ENCODE measurements at places on chromosomes 4 and X.

DNA sequence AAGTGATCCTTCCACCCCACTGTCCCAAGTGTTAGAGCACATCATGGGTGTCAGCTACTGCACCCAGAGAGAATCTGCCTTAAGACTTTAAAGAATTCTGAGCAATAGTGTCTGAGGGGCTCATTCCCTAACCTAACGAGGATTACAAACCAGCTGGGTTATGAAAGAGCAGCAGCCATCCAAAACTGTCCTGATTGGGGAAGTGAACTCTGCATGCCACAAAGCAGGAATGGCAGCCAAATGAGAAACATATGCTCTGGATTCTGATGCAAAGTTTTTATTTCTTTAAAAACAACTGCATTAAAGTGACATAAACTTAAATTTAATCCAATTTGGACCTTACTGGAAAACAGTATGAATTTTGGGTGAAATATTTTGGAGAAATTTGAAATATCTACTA is 103.2 kb downstream of the ANXA3 start:
- DNase-seq = no peak

DNA sequence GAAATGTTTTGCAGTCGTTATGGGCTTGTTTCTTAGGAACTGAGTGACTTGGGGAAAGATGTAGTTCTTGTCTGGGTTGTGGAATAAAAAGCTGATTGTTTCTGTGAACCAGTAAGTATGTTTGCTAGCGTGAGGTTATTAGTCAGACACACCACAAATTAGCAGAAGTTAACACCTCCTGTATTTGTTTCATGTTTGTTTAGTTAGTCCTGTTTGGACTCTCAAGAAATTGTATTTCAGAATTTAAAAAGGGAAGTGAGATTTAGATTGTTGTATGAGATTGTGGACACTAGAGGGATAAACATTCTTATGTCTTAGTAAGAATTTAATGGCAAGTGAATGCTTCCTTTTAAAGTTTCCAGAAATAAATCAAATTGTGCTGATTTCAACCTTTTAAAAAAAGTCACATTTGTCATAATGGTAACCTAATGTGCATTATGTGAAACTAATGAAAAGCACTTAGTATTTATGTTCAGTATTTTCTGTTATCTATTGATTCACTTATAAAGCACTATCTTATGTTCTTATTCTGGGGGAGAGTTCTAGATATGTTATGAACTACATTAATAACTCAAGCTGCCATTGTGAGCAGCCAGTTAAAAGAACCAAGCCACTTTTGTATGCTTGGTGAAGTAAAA is 25.6 kb downstream of the ATP10D start:
- DNase-seq = no peak

DNA sequence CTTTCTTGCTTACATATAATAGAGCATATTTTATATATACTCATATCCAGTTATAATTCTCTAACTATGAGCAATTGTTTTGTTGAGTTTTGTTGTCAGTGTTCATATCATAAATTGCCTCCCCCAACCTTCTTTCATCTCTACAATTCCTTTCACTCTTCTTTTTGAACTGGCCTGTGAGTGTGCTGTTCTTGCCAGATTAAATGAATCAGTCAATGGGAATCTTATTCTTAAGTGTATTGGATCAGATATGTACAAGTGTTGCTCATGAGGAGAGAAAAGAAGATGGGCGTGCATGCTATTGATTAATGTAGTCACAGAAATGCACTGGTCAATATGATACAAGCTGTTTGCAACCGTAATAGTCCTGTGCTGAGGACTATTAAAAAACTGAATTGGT is 728.1 kb upstream of the MAGEB2 start:
- no peak for DNase-seq

GRCh38 chr4:173272996-173273395 is 61.2 kb downstream of the HMGB2 start:
- DNase-seq = no peak

DNA sequence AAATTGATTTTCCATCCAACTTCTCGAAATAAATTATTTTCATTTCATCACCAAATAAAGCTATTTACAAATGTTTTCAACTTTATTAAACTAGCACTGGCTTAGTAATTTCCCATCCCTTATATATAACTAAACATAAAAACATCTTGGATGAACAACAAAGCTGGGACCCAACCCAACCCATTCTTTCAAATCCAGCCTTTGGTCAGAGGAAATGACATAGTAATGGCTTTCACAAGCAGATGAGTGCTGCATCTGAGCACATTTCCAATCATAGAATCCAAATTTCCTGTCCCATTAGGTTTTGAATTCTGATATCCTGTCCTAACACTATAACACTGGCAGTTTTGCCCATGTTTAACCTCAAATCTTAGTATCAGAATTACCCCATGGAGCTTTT is 7.9 kb upstream of the EMCN start:
- no peak for DNase-seq

DNA sequence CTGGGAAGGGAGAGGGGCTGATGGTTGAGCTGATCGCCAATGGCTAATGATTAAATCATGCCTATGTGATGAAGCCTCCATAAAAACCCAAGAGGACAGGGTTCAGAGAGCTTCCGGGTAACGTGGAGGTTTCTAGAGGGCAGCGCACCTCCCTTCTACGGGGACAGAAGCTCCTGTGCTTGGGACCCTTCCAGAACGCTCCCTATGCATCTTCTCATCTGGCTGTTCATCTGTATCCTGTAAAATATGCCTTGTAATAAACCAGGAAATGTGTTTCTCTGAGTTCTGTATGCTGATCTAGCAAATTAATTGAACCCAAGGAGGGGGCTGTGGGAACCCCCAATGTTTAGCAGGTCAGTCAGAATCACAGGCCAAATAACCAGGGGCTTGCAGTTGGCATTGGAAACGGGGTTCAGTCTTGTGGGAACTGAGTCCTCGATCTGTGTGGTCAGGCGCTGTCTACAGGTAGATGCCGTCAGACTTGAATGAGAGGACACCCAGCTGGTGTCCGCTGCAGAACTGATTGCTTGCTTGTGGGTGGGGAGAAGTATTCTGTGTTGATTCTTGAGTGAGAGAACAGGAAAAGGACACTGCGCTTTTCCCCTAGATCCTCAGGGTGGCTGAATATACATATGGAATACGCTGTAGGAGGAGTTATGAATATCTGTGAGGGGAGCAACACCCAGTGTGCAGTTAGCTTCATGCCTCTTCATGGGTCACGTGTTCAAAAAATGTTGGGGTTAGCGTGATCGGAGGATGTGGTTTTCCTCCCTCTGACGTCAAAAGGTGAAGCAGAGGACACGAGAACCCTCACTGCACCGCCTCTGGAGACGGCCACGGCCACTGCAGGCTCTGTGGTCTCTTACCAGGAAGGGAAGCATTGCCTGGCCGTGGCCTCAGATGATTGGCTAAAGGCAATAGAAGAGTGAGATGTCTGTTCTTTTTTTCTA is 29.2 kb downstream of the HTT-AS start:
- peak; percentile 57 for DNase-seq

- DNase-seq = no peak
These were observed 130.3 kb downstream of the ADGRA3 start for GRCh38 chr4:22385611-22386011.

GRCh38 chr4:154065368-154065767 is 276.5 kb upstream of the SFRP2 start:
- no peak for DNase-seq

DNA sequence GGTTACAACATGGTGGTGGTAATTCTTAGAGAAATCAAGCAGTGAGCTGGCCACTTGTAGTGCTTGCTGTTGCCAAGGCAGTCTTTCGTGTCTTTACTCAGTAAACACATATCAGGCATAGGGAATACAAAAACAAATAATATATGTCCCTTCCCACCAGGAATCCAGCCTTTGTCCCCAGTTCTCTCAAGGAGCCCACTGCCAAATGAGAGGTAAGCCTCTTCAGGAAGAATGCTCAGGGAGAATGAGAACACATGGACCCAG is 421 bp upstream of the PLAC1 start:
- DNase-seq = no peak

DNA sequence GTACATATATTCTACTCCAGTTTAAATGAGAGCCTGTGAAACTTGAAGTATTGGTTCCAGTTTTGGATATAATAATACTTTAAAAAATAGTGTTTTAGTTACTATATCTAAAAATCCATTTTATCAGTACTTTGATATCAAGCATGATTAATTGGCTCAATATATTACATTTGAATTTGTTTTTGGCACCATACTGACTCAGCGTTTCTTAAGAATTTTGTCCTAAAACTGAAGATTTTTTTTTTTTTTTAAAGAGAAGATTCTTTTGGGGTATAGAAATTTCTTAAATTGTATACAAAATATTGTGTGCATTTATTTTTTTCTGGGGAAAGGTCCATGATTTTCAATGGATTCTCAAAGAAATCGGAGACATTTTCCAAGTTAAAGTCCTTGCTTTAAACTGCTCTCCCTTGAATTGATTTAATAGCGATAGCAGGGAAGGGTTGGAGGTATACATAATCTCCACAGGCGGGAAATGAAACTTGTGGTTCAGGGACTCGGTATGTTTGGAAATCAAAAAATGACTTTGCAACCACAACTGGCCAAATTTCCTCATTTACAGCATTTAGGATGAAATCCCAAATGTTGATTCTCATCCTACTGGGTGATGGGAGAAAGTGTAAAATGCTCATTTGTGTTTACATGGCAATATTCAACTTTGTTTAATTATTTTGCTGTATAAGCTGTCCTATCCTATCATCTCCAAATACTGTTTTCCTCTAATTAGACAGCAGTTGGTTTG is 62.3 kb downstream of the TMA16 start:
- no peak for DNase-seq

DNA sequence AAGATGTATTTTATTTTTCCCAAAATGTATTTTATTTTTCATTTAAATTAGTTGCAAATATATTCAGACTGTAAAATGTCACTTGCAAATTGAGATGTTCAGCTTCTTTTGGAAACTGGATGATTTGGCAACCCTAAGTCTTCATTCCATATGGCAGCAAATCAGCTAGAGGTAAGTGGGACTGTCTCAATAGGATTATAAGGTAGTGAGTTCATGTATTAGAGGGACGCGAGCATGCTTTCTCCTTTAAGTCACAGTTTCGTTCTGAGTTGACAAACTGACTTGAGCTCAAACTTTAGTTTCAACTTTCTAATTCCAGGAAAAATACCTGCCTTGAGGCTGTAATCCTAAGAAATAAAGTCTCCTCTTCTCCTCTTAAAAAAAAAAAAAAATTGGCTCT is 44.2 kb upstream of the TMEM131L start:
- no peak for DNase-seq

- no peak for DNase-seq
These were observed 134.5 kb upstream of the PCDH10 start for GRCh38 chr4:133014473-133015135.

GRCh38 chr4:158161551-158162354 is 11.1 kb downstream of the GASK1B start:
- no peak for DNase-seq

DNA sequence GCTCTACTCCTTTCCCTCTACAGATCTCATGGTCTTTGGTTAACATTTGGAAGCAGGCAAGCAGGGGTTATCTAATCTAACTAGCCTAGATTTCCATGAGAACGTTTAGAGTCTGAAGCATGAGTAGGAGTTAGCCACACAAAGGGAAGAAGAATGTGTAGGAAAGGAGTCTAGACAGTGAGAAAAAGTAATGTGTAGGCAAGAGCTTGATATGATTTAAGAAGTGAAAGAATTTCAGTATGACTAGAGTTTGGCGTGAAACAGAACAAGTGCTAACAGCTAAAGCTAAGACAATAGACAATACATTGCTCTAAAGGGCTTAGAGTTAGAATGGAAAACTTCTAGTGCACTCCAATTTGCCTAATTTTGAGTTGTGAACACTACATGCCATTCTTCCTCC is 10.8 kb downstream of the CXCL8 start:
- no peak for DNase-seq

DNA sequence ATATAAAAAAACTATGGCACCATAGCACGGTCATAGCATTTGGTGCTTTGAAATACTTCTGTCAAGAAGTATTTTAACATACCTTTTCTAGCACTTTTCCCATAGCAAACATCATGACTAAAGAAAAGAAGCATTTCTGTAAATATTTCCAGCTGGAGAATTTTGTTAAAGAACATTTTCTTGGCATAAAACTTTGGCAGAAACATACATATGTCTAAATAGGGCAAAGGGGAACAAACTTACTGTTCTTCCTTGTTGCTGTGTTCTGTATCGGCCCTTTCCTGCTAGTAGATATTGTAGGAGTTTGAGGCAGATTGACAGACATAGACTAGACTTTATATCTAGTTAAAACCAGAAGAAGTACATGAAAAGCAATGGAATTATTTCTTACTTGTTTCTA is 2368.5 kb downstream of the PCDH7 start:
- DNase-seq = no peak

DNA sequence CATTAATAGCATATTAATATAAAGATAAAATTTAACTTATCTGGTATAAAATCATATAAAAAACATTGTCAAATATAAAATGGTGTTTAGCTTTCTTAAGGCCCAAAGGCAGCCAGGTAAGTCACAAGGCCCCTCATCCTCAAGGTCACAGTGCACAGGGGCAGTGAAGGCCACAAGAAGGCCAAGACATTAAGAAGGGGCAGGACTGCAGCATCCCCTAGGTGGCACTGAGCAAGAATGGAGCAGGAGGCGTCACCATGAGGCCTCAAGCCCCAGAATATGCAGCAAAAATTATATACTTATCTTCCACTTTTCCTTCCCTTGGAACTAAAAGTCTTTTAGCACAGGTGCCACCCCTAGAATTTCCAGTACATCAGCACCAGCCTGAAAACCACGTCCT is 49.5 kb upstream of the MAGEA8 start:
- no peak for DNase-seq

DNA sequence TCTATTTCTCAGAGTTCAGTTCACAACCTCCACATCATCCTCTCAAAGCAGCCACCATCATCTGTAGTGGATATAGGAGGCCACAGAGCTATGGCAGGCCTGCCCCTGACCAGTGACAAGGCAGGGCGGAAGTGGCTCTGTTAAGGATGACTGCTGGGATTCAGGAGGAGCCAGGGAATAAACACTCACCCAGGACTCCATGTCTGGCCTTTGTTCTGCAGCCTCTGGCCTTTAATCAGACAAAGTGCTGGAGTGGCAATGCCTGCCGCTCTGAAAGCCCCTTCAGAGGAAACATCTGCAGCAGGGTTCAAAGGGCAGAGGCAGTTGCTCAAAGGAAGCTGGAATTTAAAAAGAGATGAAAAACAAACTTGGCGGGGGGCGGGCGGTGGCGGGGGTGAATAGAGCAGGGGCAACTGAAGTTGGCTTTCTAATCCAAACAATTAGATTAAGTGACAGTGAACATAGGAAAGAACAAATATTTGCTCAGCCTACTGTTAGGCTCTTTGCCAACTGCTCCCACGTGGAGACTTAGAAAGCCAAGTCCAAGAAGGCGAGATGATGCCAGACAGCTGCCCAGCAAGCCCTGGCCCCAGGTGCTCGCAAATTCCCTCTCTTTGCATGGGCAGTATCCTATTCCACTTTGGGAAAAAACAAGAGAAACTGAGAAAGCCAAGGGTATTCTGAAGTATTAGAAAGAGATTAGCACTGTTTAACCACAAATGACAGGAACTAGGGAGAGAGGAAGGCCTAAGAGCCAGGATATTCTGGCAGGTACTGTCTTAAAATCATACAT is 5.5 kb downstream of the MPP1 start:
- no peak for DNase-seq

DNA sequence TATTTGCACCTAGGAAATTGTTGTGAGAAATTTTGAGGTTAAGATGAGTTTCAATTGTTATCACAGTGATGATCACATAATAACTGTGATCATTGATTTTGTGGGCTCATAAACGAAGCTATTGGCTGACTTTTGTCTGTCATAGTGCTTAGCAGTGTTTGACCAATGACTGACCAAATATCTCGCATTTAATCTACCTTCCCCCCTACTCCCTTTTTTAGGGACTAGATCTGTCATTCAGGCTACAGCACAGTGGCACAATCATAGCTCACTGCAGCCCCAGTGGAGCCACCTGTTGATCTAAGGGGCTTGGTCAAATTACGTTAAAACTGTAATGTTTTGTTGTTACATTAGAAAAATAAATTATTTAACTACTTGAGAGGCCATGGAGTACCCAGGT is 1.5 kb downstream of the FUNDC2 start:
- no peak for DNase-seq

Data from stimulated activated CD4-positive, alpha-beta T cell treated with anti-CD3 and anti-CD28 coated beads, Interleukin-4, amount 100 ng/mL, for 24 hours (primary cell).